ENCODE measurements at places on chromosomes 1 and 21. TPM values are rescaled to one million over a fixed set of nuclear protein-coding genes. Genes with fewer than 3 reads are reported as not detected.

The BTBD19 gene
- total RNA-seq, result 30.4 TPM

The DMRTA2 gene
- total RNA-seq, result not detected

DNA sequence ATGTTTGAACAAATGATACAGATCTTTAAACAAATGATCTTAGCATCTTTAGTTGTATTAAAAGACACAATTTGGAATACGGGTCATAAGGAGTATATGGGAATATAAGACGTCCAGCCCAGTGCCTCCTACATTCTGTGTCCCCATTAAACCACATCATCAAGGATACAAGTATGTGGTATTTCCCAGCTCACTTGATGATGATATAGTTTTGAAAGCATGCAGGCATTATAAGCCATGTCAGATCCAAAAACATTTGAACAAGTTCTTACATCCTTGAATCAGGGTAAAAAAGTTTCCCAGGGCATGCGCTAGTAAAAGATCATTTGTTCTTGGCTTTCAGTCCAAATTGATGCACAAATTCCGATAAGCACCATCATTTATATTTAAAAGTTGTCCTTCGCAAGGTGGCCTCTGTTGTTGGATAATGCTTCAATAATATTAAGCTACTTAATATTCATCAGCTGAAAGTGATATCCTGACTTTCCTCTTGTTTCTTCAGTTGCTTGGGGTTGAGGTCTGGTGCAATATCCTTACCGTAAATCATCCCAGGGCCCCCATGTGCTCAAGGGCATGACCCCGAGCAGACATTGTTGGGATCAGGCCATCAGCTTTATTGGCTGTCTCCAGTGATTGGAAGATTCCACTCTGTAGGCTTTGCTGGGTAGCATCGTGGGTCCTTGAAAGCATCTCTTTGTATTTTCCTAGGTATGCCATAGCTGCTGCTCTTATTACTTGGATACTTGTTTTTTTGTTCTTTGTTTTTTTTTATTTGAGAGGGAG is 61.8 kb downstream of the CENPF start:
- H3K27ac ChIP-seq, result no peak overlapping the region
- no peaks in the 10 kb centered on the region for H3K4me1 ChIP-seq
- no peak overlapping the region for H3K4me3 ChIP-seq
- H3K36me3 ChIP-seq, result no peaks in the 10 kb centered on the region

- no peaks in the 10 kb centered on the region for H3K27me3 ChIP-seq
- H3K36me3 ChIP-seq, result no peaks in the 10 kb centered on the region
- peak overlapping the region; percentile 87 for H3K27ac ChIP-seq
Observed at GRCh38 chr1:8343464-8344001, 25.6 kb downstream of the SLC45A1 start.

DNA sequence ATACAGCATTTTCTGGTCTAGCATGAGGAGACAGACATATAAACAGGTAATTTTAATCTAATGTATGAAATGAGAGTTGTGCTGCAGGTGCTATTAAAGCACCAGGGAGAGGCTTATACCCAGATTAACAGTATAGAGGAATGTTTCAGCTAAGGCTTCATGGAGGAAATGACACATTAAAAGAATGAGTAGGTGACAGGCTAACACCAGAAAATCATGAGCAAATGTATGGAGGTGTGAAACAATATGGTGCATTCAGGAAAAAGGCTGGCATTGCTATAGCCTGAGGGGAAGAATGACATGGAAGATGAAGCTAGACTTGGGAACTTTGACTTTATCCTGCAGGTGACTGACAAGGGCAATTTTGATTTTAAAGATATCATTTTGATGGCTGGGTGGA is 7.0 kb downstream of the ARPC5 start:
- no peak overlapping the region for H3K27ac ChIP-seq
- H3K36me3 ChIP-seq, result peaks cover 40% of the 10 kb centered on the region

The DNAJC28 gene
- 4.1 TPM for total RNA-seq

The GUCA2B gene
- not detected for total RNA-seq

The DHX9 gene
- 76.8 TPM for total RNA-seq

- H3K27ac ChIP-seq, result no peak overlapping the region
- H3K27me3 ChIP-seq, result no peaks in the 10 kb centered on the region
- no peaks in the 10 kb centered on the region for H3K4me1 ChIP-seq
- no peak overlapping the region for H3K4me3 ChIP-seq
- no peaks in the 10 kb centered on the region for H3K36me3 ChIP-seq
Observed at GRCh38 chr1:187961895-187962294, 1133.1 kb downstream of the PLA2G4A start.

DNA sequence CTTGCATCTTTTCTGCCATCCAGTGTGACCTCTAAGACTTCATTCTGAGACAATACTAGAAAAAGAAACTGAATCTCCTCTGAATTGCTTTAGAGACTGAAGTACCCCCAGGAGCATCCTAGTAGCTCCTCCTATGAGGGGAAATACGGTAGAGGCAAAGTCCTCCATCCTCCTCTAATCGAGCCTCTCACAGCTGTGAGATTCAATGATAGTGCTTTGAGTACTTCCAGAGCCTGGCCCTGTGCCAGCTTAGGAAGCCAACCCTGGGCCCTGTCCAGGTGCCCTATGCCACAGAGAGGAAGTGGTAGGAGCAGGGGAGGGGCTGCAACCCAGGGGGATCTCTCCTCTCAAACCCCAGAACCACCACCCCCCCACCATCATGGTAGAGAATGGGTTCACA is 10.7 kb downstream of the RORC start:
- no peaks in the 10 kb centered on the region for H3K27me3 ChIP-seq
- no peaks in the 10 kb centered on the region for H3K36me3 ChIP-seq
- H3K4me1 ChIP-seq, result peaks cover 3% of the 10 kb centered on the region
- H3K27ac ChIP-seq, result no peak overlapping the region
- DNase-seq, result peak; percentile 40

DNA sequence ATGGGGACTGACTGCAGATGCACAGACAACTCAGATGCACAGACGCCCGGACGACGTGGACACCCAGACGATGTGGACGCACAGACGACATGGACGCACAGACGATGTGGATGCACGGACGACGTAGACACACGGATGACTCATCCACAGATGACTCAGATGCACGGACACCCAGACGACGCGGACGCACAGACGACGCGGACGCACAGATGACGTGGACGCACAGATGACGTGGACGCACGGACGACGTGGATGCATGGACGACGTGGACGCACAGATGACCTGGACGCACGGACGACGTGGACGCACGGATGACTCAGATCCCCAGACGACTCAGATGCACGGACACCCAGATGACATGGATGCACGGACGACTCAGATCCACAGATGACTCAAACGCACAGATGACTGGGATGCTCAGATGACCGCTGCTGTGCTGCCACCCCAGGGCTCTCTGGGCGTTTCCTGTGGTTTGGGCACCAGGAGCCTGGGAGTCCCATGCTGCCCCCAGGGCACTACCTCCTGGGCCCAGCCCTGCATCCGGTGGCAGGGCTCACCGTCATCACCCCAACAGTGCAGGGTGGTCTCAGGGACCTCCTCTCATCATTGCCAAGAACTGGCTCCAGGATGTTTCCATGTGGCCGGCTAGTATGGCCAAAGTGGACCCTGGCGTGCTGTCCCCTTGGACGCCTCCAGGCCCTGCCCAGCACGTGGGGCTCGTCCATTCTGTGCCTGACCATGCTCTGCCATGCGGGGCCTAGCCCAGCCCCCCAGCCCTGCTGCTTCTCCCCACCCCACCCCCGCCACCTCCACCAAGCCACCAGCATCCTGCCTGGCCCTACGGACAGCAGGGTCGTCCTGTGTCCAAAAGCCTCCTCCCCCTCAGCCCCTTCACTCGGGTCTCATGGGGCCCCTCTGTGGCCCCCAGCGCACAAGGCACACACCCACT is 14.0 kb downstream of the FAAP20 start:
- no peaks in the 10 kb centered on the region for H3K4me1 ChIP-seq
- no peak overlapping the region for H3K27ac ChIP-seq
- no peak overlapping the region for H3K4me3 ChIP-seq
- no peaks in the 10 kb centered on the region for H3K36me3 ChIP-seq

The UMODL1 gene
- 0.17 TPM for total RNA-seq

GRCh38 chr1:162916407-162916806 is 55.4 kb upstream of the CCDC190 start:
- H3K4me3 ChIP-seq, result no peak overlapping the region
- H3K36me3 ChIP-seq, result no peaks in the 10 kb centered on the region
- no peak overlapping the region for H3K27ac ChIP-seq
- no peak for DNase-seq

The MIXL1 gene
- not detected for total RNA-seq

GRCh38 chr1:213783893-213784292 is 203.9 kb upstream of the PROX1 start:
- no peaks in the 10 kb centered on the region for H3K27me3 ChIP-seq
- no peak for DNase-seq
- H3K4me1 ChIP-seq, result no peaks in the 10 kb centered on the region

The LY9 gene
- 0.42 TPM for total RNA-seq

- H3K4me3 ChIP-seq, result no peak overlapping the region
- no peak for DNase-seq
- no peaks in the 10 kb centered on the region for H3K36me3 ChIP-seq
- peaks cover 8% of the 10 kb centered on the region for H3K4me1 ChIP-seq
Observed at GRCh38 chr1:186575348-186575747, 104.9 kb downstream of the PTGS2 start.

GRCh38 chr1:28070725-28071593 is 17.5 kb downstream of the EYA3 start:
- no peaks in the 10 kb centered on the region for H3K36me3 ChIP-seq
- DNase-seq, result no peak
- H3K27me3 ChIP-seq, result no peaks in the 10 kb centered on the region
- no peaks in the 10 kb centered on the region for H3K4me1 ChIP-seq
- no peak overlapping the region for H3K4me3 ChIP-seq

- H3K4me3 ChIP-seq, result no peak overlapping the region
- DNase-seq, result no peak
- H3K27me3 ChIP-seq, result no peaks in the 10 kb centered on the region
- H3K27ac ChIP-seq, result no peak overlapping the region
- H3K4me1 ChIP-seq, result no peaks in the 10 kb centered on the region
Observed at GRCh38 chr1:200693327-200693726, 23.6 kb upstream of the DDX59 start.

GRCh38 chr1:195071461-195071860 is 1536.8 kb downstream of the KCNT2 start:
- H3K27me3 ChIP-seq, result no peaks in the 10 kb centered on the region
- no peaks in the 10 kb centered on the region for H3K36me3 ChIP-seq
- no peaks in the 10 kb centered on the region for H3K4me1 ChIP-seq
- DNase-seq, result no peak
- no peak overlapping the region for H3K27ac ChIP-seq

The OR14A2 gene
- total RNA-seq, result not detected

The IL20 gene
- total RNA-seq, result not detected

DNA sequence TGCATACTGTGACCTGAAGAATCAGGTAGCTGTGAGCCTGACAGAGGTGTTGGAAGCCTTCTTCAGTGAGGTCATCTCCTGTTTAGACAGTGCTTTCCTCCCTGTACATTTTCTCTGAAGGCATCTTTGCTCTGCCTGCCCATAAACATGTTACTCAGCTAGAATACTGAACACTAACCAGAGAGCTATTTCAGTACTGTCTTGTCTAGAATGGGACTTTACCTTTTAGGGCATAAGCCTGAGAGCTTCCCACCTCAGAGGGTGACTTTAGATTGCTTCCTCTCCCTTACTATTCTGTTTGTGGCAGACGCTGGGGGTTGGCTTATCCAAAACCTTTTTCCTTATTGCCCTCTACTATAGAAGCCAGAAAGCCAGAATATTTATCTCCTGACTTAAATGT is 23.3 kb upstream of the ZNF326 start:
- no peaks in the 10 kb centered on the region for H3K36me3 ChIP-seq
- H3K4me1 ChIP-seq, result peaks cover 11% of the 10 kb centered on the region
- no peak overlapping the region for H3K27ac ChIP-seq
- no peaks in the 10 kb centered on the region for H3K27me3 ChIP-seq
- no peak for DNase-seq

DNA sequence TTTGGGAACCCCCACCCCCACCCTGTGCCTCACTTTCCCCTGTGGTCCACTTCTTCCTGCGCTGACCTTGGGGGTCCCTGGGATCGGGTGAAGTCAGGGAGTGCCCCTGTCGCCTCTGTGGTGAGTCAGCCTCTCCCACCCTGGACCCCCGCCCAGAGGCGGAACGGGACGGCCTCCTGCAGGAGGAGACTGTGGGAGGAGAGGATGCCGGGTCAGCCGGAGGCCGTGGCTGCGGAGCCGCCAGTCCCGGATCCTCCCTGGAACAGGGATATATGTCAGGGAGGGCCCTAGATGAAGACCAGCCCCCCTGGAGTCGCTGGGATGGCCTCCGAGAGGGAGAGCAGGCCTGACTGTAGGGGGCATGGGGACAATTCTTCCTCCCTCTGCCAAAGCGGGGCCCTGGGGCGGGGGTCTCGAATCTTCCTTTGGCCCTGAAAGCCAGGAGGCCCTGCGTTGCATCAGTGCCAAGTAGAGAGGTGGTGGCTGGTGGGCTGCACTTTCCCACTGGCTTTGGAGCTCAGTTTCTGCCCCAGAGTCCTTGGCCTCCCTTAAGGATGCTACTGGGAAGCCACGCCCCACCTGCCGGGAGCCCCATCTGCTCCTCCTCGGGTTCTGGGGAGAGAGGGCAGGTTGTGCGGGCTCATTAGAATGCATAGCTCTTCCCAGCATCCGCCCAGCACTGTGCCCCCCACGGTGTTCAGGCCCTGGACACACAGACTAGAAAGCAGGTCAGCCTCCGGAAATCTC is 930 bp downstream of the ARHGEF10L start:
- no peaks in the 10 kb centered on the region for H3K27me3 ChIP-seq
- H3K4me1 ChIP-seq, result peaks cover 28% of the 10 kb centered on the region
- peak overlapping the region; percentile 86 for H3K4me3 ChIP-seq
- peak; percentile 33 for DNase-seq

DNA sequence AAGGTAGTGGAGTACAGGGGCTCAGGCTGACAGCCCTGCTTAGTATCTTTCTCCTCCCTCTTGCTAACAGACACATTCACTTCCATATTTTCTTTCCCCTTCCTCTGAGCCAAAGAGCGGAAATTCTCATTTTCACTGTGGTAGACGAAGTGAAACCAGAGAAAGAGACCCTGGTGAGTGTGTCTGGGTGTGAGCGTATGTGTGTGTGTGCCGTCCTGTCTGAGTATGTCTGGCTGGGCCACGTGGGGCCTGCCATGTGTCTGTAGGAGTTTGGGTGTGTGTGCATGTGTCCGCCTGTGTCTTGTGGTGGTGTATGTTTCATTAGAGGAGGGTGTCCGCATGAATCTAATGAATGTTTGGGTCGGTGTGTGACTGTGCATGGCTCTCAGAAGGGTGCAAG is 1.7 kb downstream of the COL8A2 start:
- H3K27ac ChIP-seq, result peak overlapping the region; percentile 12
- no peak overlapping the region for H3K4me3 ChIP-seq
- H3K4me1 ChIP-seq, result no peaks in the 10 kb centered on the region
- no peak for DNase-seq
- H3K27me3 ChIP-seq, result peaks cover 3% of the 10 kb centered on the region

DNA sequence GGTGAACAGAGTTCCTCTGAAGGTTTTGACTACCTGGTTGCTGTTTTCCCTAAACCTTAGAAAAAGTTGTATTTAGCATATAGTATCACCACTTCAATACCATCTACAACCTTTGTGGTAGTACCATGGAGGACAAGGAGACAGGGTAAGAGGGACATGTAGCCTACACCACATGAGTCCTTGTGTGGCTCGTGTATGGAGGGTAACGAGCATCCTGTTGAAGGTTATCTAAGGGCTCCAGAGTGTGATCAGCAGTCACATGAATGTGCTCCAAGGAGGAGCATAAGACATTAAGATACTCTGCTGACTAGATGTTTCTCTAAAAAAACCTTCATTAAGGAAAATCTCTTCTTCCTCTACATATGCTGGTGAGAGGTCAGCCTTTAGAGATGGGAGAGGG is 67.3 kb downstream of the VCAM1 start:
- no peak overlapping the region for H3K4me3 ChIP-seq
- DNase-seq, result no peak
- H3K4me1 ChIP-seq, result no peaks in the 10 kb centered on the region
- H3K36me3 ChIP-seq, result no peaks in the 10 kb centered on the region
- no peaks in the 10 kb centered on the region for H3K27me3 ChIP-seq

- H3K4me3 ChIP-seq, result no peak overlapping the region
- no peak for DNase-seq
- H3K36me3 ChIP-seq, result no peaks in the 10 kb centered on the region
Observed at GRCh38 chr1:51301844-51302162, 28.6 kb downstream of the TTC39A start.
